Stimulated activated CD4-positive, alpha-beta T cell treated with anti-CD3 and anti-CD28 coated beads, Interleukin-4, amount 100 ng/mL, for 24 hours (primary cell): ENCODE measurements at places on chromosomes 1 and 21.

DNA sequence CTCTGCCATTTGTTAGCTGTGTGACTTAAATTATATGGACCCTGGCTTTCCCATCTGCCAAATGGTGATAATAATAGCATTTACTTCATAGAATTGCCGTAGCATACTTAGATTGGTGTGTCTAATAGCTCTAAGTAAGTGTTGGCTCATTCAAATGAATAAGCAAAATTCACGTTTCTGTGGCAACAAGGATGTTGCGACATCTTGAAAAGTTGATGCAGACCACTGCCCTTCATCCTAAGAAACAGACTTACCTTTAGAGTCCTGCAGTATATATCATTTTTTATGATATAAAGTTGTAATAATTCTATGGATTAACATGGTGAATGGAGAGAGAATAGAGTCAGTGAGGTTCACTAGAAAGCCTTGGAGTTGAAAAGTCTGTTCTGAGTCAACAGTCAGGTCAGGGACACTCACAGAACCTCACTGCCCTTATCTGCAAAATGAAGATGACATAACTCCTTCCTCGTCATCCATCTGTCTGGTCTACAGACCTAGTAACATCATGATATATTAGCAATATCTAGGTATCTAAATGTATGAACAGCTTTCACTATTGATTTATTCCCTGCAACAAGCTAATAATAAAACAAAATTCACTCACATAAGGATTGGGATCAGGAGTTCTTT lies 167.3 kb upstream of the C8B start:
- no peak for DNase-seq

DNA sequence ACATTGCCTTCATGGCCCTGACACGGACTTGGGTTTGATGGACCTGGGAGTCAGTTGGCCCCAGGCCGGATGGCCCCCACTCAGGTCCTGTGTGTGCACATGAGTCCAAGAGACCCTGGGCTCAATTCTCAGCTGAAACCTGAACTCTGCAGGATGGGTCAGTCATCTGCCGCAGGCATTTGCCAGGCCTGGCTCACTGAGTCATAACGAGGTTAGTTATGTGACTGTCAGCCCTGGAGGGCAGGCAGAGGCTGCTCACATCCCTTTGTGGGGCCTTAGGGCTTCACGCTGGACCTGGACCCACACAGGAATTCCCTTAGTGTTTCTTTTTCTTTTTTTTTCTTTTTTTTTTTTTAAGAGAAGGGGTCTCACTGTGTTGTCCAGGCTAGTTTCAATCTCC lies 46.5 kb downstream of the PSMG1 start:
- no peak for DNase-seq

DNA sequence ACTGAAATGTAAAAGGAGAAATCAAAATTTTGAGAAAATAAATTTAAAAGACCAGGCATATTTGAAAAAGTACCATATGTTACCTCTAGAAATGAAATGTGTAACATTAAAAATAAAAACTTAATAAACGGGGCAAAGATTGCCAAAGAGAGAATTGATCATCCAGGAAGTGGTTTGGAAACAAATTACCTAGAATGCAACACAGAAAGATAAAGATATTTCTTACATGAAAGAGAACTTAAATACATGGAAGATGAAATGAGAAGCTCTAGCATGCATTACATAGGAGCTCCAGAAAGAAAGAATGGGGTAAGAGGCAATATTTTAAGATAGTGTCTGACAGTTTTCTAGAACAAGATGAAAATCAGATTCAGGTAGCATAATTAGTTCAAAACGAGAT lies 235.9 kb upstream of the IRF2BP2 start:
- DNase-seq = no peak

GRCh38 chr1:17193222-17194132 lies 11.5 kb upstream of the PADI1 start:
- DNase-seq = no peak

DNA sequence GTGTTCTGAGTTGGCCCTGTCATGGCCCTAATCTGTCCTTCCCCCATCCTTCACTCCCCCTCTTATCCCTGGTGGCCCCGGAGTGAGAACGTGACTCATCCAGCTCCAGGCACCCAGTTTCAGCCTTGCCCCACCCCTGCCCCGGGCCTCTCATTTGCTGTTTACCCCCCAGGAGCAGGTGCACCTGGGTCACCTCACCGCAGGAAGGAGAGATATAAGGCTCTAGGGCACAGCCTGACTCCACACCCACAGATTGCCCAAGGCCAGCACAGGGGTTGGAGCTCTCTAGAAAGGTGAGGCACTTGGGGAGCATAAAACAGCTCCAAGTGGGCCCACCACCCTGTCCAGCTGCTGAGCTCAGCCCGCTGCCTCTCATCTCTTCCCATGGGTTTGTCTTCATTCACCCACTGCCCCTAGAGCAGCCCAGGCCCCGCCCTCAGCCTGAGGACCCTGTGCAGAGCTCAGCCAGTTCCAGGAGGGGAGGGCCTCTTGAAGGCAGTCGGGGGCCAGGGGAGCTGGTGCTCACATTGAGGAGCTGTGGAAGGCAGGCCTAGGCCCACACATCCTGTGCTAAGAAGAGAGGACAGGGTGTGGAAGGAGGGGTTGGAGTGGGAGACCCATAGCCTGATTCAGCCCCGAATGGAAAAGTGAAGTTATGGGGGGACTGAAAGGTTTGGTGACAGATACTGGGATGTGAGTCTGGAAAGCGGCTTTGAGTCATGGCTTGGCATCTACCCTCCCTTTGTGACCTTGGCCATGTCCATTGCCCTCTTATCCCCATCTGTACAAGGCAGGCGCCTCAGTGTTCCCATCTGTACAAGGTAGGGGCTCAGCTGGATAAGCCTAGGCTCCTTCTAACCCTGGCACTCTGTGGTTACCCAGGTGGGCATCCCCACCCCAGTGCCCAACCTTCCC lies 16.1 kb upstream of the GPR37L1 start:
- DNase-seq = no peak

- DNase-seq = no peak
Observed at GRCh38 chr1:47803815-47804501, 193.2 kb downstream of the TRABD2B start.

DNA sequence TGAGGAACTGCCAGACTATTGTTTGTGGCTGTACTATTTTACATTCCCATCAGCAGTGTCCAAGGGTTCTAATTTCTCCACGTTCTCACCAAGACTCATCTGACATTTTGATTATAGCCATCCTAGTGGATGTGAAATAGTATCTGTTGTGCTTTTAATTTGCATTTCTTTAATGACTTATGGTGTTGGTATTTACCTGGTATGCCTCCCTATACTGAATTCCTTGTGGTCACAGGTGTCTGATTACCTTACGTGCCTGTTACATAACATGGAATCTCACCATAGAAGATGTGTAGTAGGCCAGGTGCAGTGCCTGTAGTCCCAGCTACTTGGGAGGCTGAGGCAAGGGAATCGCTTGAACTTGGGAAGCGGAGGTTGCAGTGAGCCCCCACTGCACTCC lies 13.5 kb downstream of the ZYG11A start:
- no peak for DNase-seq

GRCh38 chr1:213940947-213941346 lies 46.8 kb upstream of the PROX1 start:
- DNase-seq = no peak

GRCh38 chr1:16938351-16939321 lies 16.9 kb downstream of the CROCC start:
- DNase-seq = no peak

DNA sequence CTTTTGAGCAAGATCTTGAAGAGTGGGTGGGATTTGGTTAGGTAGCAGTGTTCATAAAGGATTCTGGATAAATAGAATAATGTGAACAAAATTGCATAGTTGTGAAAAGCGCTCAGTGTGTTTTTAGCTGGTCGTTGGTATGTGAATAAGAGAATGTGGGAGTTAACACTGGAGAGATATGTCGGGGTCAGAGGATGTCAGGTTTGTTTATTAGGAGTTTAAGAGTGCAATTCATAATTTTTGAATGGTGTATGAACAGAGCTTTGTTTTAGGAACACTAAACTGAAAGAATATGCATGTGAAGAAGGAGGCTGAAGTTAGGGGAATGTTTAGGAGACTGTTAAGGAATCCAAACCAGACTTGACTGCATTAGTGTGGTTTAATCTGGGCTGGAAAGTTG lies 9.4 kb downstream of the USP16 start:
- no peak for DNase-seq

DNA sequence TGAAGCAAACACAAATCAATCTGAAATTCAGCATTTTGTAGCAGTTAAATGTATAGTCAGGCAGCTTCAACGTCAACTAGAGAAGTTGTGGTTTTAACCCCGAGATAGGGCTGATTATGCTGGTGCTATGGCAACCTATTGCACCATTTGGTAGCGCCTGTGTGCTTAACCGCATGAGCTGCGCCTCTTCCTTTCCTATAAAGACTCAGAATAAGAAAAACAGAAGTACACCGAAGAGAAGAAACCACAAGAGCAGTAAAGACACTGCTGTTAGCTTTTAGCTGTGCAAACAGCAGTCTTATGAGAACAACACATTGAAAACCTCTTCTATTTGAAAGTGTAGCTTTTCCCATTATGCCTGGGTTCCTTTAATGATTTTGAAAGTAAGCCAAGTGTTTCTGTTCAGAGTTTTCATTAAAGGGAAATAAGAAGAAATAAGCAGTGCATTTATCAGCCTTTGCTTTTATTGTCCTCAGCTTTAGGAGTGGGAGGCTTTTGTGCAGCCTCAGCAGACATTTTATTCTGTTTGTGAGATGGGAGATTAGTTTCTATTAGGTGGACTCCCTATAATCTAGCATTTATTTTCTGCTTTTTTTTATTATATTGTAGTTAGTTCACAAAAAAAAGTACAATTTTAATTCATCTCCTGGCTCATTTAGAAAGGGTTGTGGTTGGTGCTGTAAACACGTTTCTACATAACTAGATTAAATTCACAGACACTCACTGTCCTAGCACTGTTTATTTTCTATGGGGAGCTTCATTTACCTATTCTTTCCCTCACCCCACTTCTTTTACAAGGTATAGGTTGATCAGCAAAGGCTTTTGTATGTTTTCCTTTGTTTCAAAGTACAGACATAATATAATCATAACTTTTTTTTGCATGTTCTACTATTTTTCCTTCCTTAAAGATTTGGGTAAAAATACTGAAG lies 43.3 kb downstream of the PTPRC start:
- peak; percentile 85 for DNase-seq

DNA sequence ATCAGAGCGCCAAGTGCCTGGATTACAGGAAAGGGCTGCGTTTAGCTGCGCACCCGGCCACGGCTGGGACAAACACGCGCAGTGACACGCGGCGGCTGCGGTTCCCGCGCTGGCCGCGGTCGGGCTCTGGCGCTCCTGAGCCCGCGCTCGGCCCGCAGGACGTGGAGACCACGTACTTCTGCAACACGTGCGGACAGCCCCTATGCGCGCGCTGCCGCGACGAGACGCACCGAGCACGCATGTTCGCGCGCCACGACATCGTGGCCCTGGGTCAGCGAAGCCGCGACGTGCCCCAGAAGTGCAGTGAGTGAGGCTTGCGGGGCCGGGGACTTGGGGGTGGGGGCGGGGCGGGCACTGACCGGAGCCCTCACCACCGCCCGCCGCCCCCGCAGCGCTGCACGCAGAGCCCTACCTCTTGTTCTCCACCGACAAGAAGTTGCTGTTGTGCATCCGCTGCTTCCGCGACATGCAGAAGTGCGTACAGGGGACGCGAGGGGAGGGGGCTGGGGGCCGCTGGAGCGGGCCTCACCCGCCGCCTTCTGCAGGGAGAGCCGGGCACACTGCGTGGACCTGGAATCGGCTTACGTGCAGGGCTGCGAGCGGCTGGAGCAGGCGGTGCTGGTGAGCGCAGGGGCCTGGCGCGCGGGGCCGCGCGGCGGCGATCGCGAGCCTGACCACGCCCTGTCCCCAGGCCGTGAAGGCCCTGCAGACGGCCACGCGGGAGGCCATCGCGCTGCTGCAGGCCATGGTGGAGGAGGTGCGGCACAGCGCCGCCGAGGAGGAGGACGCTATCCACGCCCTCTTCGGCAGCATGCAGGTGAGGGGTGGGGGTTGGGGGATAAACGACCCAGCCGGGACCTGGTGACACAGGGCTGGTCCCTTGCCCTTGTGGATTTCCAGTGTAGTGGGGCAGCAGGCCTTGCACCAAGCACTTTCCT lies 3.1 kb downstream of the RNF207 start:
- DNase-seq = peak; percentile 22

- DNase-seq = no peak
Observed at GRCh38 chr1:150558303-150558704, 9.1 kb downstream of the ADAMTSL4 start.

DNA sequence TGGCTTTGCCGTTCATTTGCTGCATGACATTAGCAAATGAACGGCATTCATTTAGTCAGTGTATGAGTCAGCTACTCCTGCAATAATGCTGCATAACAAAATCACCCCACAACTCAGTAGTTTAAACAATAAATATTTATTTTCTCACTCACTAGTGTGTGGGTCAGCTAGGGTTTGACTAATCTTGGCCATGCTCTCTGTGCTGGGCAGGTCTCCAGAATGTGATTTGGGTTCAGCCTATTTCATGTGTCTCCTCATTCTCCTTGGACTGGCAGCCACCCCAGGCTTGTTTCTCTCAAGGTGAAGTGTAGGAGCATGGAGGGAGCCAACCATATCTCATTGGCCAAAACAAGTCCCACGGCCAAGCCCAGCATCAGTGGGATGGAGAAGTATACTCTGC lies 104.3 kb downstream of the LACTBL1 start:
- DNase-seq = no peak

GRCh38 chr1:211684791-211685190 lies 9.4 kb upstream of the NEK2 start:
- DNase-seq = no peak

DNA sequence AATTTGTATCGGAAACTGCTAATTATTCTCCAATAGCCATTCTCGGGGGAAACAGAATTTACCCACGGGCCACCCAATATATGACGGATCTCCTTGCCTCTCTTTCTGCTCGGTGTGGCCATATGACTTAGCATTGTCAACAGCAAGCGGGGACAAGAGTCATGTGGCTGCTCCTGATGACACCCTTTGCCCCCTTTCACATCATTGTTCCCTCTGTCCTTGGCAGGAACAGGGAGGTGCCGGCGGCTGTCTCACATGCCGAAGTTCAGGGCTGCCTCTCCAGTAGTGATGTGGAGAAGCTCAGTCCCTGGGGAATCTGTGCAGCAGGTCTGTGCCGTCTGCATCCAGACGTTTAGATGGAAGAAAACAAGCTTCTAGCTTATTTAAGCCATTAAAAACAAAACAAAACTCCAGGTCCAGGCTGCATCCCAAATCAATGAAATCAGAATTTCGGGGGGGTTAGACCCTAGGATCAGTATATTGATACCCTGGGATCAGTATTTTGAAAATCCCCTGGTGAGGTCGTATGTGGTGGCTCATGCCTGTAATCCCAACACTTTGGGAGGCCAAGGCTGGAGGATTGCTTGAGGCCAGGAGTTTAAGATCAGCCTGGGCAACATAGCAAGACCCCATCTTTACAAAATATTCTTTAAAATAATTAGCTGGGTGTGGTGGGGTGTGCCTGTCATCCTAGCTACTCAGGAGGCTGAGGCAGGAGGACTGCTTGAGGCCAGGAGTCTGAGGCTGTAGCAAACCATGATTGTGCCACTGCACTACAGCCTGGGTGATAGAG lies 10.8 kb downstream of the MYOM3 start:
- DNase-seq = no peak

DNA sequence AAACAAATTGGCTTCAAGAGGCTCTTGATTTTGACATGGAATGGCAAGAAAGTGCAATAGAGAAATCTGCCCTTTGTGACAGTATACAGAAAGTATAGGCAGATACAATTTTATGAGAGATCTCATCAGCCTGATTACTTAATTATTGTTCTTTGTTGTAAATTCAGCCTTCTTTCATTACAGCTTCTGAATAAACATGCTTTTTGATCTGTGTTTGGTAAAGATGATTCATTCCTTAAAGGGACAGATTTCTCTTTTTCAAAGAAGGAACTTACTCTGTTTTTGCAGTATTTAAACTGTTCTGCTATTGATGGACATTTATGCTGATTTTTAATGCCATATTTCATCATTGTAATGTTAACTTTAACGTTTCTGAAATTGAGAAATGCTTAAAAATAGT lies 13.7 kb upstream of the MPC2 start:
- no peak for DNase-seq
